ENCODE measurements at places on chromosomes 7 and 10.
A peak's percentile ranks its signal among the peaks of the same experiment; 100 is the strongest.

DNA sequence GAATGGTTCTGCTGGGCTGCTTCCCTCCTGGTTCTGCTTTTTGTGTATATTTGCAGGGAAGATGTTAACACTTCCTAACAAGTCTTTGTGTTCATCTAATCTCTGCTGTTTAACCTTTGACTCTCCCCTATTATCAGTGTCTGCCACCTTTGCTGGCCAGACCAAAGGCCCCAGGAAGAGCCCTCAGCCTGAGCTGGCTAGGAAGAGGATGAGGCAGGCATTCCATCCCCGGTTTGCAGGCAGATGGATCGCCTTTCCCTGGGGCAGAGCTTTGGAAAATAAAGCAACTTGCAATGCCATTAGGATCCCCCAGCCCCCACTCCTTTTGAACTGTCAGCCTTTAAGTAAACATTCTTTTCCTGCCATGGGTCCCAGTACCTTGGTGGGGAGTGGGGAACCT lies 19.0 kb downstream of the DPCD start:
- no peak for DNase-seq

- no peak for DNase-seq
These were observed 40.3 kb downstream of the NRCAM start for GRCh38 chr7:108415821-108416536.

GRCh38 chr10:78481842-78482241 lies 448.2 kb downstream of the RPS24 start:
- DNase-seq: no peak

GRCh38 chr7:26147030-26147429 lies 5.0 kb upstream of the NFE2L3 start:
- no peak for DNase-seq

DNA sequence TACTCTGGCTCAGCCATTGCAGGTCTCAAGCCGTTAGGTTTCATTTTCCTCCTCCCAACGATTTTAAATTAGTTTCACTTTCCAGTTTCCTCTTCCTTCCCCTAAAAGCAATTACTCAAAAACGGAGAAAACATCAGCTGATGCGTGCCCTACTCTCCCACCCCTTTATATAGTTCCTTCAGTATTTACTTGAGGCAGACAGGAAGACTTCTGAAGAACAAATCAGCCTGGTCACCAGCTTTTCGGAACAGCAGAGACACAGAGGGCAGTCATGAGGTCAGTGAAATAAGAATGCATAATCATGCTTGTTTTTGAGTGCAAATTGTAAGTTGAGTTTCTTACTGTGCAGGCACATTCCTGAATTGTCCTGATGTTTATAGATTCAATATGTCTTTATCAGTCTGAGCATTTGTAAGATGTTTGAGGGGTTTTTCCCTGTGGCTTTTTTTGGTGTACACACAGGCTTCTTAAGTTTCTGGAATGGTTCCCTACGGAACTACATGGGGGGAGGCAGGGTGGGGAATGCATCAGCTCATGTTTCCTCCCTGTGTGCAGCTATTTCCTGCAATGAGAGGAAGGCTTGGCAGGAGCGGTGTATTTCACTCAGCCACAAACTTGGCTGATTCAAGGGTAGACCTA lies at the start of gene IFIT3:
Gene IFIT3 (plus strand): TSS at position 195 of the 639 bp plus-strand sequence. CDS start 77 bp downstream, at position 272.
- DNase-seq: peak; percentile 64

All from left ventricle myocardium inferior (tissue), 1 donor.